ENCODE measurements at places on chromosomes 6 and 20.

GRCh38 chr6:12324099-12324498 lies 33.9 kb downstream of the EDN1 start:
- DNase-seq: peak; percentile 93

DNA sequence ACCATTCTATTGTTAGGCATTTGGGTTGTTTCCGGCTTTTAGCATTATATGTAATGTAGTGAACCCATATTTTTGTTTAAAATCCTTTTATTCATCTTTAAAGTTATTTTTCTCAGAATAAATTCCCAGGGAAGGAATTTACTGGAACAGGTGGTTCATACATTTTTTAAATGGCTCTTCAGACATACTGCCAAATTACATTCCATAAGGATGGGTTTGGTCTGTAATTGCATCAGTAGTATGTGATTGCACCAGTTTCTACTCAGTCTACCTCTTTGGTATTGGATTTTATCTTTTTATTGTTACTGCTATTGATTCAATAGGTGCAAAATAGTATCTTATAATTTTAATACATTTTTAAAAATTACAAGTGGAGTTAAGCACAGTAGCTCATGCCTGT lies 27.2 kb downstream of the BRPF3 start:
- DNase-seq: no peak

DNA sequence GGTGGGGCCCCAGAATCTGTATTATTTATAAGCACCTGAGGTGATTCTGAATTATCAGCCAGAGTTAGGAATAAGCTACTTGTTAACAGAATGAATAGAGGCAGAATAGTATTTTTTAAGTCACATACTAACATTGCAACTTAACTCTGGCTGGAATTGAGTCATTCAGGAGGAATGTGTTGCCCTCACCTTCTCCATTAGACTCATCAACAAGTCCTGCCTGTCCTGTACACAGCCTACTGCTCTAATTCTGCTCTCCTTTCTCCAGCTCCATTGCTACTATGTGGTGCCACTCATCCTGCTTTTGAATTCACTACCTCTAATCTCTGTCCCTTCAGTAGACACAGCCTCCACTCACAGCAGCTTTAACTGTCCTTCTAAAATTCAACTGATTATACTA lies 669.4 kb downstream of the DHX35 start:
- DNase-seq: peak; percentile 62

GRCh38 chr6:22106961-22107360 lies 189.9 kb downstream of the PRL start:
- DNase-seq: no peak

GRCh38 chr6:113632220-113632864 lies 224.8 kb upstream of the MARCKS start:
- DNase-seq: peak; percentile 80

DNA sequence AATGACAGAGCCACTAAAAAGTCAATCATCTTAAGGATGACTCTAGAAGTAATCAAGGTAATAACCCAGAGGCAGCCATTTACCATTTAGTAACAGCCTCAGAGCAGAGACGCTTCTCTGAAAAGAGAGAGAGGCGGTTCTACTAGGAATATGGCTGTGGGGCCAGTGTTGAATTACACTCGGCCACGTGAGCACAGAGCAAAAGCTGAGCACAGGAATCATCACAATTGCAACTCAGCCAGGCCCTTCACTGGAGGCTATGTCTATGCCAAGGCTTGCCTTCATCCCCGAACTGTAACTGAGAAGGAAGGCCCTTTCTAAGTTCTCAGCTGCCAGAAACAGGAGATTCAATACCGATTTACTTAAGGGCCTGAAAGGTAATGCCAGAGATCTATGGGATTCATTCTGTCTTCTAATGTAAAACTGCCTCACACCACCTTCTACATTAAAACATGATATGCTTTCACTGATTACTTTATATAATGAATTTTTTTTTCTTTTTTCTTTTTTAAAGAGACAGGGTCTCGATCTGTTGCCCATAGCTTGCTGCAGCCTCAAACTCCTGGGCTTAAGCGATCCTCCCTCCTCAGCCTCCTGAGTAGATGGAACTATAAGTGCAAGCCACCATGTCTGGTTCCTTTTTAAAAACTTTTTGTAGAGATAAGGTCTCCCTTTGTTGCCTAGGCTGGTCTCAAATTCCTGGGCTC lies 67.6 kb downstream of the NUDT3 start:
- no peak for DNase-seq

DNA sequence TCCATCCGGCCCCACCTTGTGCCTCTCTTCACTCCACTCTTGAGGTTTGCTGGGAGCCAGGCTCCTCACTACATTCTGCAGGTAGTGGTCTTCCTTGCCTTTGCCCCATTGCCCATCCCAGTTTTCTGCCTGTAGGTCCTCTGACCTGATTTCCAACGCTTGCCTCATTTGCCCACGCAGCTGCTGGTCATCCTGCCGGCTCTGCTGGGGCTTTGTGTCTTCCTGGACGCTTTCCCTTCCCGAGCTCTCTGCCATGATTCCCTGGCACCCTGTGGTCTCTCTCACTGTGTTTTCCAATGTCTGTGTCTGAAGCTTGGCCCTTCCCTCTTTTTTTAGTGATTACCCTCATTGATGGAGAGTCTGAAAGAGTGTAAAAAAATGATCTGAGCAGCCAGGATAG lies 451.6 kb downstream of the UTRN start:
- no peak for DNase-seq

GRCh38 chr6:125850361-125850760 lies 59.6 kb downstream of the NCOA7 start:
- DNase-seq: no peak

GRCh38 chr6:162854734-162855191 lies 127.0 kb downstream of the PACRG start:
- no peak for DNase-seq

GRCh38 chr6:67501755-67502154 lies 1133.3 kb upstream of the ADGRB3 start:
- no peak for DNase-seq

- DNase-seq: peak; percentile 49
Measured at GRCh38 chr6:92779746-92780145, 639.6 kb downstream of the EPHA7 start.

GRCh38 chr6:132330759-132331158 lies 70.5 kb downstream of the MOXD1 start:
- no peak for DNase-seq

DNA sequence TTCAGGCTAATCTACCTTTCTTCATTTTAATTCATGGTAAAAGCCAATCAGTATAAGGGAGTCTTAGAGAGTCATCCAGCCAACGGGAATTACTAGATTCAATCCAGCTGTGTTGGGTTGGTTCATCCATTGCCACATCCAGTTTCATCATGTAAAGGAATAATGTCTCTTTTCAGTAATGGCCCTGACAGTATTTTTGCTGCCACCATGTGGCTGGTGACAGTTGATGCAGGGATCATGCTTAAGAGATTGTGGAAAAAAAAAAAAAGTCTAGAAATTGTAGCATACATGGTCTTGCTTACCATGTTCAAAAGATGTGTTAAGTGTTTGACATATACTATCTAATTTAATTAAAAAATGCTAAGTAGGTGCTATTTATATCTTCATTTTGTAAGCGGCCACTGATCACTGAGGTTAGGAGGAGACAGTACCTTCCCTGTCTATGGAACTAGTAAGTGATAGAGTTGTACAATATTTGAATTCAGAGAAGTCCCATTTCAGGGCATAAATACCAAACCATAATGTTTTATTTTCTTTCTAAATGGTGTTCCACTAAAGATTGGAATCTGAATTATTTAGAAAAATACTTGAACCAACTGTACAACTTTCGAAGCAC lies 135.9 kb downstream of the KHDRBS2 start:
- DNase-seq: no peak

- DNase-seq: no peak
Measured at GRCh38 chr6:145583753-145584152, 151.6 kb downstream of the EPM2A start.

Measured in islet precursor cell (in vitro differentiated cells).